SK-N-SH (cell line): ENCODE measurements at places on chromosomes 3 and 15.

GRCh38 chr15:101692801-101693598, 31.3 kb downstream of the TARS3 start:
- DNase-seq = no peak

DNA sequence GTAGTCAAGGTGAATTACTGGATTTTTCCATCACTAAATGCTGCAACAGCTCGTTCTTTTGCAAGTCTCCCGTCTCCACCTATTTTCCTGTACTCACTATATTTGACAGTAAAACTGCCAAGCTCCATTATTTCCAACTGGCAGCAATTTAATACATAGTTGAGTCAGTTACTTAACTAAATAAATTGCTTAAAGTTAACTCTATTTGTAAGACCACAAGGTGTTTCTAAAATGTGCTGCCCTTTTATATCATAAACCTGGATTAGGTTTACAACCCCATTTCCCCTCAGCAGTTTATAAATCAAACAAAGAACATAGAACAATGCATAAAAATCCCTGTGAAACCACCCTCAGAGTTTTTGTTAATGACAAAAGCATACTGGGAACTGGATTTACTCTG, 211.4 kb upstream of the DPH6 start:
- DNase-seq = no peak

DNA sequence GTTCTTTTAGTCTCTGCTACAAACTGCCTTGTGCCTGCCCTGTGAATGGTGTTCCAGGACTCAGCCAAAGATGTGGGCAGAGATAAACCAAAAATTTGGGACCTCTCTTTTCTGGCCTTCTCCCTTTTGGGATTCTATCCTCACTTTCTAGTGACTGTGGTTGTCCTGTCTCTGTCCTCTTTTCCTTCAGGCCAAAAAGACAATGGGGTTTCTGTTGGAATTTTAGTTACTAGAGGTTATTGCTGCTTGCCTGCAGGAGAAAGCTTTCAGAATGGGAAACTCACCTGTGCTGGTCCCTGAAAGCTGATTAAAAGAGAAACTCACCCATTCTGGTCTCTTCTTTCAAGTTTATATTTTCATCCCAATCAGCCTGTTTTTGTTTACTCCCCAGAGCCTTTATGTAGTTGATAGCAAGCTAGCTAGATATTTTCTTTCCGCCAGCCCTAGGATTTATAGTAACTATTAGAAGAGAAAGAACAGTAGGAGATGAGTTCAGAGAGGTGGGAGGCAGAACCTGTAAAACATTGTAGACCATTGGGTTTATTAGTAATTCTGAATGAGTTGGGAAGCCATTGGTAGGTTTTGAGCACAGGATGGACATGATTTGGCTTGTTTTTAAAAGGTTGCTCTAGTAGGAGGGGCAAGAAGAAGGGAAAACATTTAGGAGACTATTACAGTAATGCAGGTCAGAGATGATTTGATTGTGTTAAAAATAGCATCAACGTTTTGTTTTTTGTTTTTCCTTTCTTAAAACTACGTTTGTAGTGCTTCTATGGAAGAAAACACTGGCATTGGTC, 138.9 kb downstream of the TCF12 start:
- DNase-seq = no peak

DNA sequence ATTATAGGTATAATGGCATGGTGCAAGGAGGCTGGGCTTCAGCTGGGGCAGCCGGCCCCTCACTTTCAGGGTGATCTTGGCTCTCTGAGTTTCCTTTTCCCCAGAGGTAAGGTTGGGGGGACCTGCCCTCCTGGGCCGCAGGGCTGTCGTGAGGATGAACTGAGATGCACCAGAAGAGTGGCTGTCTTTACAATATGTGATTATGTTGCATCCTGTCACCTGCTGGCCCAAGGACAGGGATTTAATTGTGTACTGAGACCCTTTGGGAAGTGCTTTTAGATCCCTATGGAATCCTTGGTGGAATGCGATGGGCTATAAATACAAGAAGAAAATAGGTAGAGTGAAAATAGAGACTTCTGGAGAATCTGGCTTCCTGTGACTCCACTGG, 22.1 kb downstream of the ANAPC13 start:
- DNase-seq = no peak

DNA sequence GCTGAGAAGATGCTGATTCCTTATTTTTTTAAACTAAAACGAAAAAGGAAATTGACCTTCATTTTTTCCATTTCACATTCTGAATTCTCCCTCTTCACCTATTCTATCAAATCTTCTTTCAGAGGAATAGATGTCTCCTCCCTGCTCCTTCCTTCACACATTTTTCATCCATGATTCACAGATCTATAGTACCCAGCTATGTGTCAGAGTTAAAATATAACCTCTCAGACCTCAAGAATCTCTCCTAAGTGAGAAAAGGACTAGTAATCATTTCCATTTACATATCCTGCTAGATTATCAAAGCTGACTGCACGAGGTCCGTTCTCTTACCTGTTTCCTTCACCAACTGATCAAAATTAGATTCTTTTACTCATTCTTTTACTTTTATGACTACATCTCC, 1297.6 kb upstream of the ALCAM start:
- no peak for DNase-seq

GRCh38 chr15:61621146-61621545, 392.0 kb upstream of the RORA start:
- DNase-seq = peak; percentile 61

DNA sequence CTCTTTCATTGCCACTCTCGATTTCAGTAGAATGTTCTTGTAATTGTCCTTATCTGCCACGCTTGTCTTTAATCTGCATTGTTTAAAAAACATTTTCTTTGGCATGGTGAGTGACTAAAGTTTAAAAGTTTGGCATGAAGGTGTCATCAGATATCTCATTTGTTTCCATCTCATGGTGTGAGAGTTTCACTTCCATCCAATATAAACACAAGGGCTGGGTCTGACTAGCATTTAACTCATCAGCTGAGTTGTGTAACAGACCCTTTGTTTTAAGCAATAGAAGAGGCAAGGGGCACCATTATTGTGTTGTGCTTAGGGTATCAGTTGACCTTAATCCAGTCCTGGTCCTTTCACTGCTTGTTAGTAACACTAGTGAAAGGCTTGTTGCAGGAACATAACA, 49.9 kb upstream of the IL12A start:
- DNase-seq = no peak
